ENCODE measurements at places on chromosomes 3 and 15.
A peak's percentile ranks its signal among the peaks of the same experiment; 100 is the strongest.

- DNase-seq = peak; percentile 74
These were observed 273.3 kb upstream of the ICE2 start for GRCh38 chr15:60751985-60752952.

DNA sequence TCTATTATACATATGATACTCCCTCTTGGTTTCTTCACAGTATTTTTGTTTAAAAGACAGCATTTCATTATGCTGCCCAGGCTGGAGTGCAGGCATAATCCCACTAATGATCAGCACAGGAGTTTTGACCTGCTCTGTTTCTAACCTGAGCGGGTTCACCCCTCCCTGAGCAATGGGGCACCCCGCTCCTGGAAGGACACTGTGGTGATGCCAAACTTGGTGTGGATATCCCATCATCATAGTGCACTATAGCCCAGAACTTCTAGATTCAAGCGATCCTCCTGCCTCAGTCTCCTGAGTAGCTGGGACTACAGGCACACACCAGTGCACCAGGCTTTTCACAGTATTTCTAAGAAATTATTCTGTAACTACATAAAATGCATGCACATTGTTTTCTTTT, 14.9 kb downstream of the COLQ start:
- DNase-seq = no peak

- DNase-seq = no peak
These were observed 151.6 kb upstream of the MEF2A start for GRCh38 chr15:99413955-99414754.

- peak; percentile 73 for DNase-seq
These were observed 36.2 kb upstream of the C3orf38 start for GRCh38 chr3:88113311-88114162.

DNA sequence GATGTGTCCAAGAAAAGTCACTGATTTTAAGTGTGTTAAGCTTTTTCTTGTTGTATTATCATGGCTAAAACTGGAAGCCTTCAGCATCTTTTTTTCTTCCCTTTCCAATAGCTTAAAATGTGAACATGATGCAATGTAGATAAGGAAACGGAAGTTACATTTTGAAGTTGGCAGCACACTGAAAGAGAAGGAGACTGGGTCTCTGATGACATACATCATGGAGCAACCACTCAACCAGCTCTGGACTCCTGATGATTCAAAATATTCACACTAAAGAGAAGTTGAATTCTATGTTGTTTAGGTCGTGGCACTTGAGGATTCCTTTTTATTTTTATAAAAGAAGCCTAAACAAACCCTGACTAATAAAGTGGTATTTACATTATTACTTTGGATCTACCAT, 488.3 kb upstream of the ALCAM start:
- no peak for DNase-seq

DNA sequence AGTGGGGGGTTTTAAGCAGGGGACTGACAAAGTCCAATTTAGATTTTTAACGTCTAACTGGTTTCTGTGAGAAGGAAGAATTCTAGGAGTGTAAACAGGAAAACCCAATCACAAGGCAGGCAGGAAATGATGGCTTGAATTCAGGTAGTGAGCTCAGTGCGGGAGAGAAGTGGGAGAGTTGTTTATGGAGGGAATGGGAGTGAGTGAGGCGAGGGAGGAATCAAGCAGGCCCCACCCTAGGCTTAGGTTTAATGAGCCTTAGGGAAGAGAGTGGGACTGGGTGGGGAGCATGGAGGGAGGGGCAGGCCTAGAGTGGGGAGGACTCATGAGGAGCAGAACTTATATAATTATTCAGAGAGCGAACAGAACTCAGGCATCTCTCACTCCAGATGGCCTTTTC, 17.9 kb downstream of the VIPR1 start:
- no peak for DNase-seq

- DNase-seq = no peak
These were observed 233.2 kb upstream of the TPM1 start for GRCh38 chr15:62809115-62809967.

DNA sequence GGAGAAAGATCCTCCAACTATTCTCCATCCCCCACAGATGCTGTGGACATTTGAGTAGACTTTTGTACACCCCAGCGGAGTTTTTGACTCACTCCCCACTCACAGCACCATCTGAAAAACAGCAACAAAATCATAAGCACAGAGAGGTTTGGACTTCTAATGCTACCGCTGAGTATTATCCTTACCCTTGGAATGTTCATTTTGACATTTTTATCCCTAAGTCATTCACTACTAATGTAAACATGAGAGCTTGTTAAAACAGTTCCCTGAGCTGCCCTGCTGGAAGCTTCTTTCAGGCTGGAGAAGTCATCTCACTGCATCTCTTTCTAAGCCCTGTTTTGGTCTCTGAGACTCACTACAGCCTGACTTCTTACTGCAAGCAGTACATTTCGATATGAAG, 1045.9 kb downstream of the MCTP2 start:
- no peak for DNase-seq

GRCh38 chr3:124584552-124585391, 145.5 kb upstream of the UMPS start:
- peak; percentile 60 for DNase-seq

DNA sequence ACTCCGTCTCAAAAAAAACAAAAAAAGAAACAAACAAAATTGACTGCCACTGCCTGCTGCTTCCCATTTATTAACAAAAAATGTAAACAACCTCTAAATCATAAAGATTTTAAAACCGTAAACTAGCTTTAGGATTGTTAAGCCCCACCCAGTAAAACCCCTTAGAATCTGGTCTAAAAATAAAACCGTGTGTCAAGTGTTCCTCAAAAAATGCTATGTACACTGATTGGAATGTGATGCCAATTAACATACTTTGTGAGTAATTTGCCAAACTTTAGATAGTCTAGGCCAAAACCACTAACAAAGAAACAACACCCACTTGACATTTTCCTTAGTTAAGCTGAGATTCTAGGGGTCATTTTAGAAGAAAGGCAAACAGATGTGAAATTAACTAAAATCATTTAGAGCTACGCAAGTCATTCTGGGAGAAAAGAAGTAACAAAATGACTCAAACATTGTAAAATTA, 5.3 kb downstream of the RAF1 start:
- no peak for DNase-seq

DNA sequence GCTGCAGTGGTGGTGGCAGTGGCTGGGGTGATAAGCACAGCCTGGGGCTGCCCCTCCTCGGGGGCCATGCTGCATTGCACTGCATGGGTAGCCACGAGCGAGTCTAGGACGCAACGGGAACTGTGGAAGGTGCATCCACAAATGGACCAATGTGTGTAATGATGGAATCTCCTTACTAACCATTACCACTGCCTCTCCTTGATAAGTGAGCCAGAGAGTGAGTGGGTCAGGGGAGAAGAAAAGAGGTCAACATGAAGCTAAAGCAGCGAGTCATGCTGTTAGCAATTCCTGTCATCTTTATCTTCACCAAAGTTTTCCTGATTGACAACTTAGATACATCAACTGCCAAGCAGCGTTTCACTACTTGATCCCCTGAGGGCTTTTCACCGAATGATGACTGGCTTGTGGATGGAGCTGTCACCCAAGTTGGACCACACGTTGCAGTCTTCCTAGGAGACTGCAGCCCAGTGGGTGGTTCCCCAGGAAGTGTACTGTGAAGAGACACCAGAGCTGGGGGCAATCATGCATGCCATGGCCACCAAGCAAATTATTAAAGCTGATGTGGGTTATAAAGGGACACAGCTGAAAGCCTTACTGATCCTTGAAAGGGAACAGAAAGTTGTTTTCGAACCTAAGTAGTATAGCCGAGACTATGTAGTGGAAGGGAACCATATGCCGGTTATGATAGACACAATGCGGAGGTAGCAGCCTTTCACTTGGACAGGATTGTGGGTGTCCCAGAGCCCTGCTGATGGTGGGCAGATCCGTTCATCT, 20.6 kb downstream of the SAMD7 start:
- no peak for DNase-seq
